Mucosa of gallbladder (tissue), 1 donor: ENCODE measurements at places on chromosomes 3 and 15.

GRCh38 chr3:157611536-157612076 is 108.4 kb upstream of the VEPH1 start:
- no peak for DNase-seq

GRCh38 chr3:98551236-98551635 is 19.5 kb downstream of the GPR15 start:
- DNase-seq = no peak

DNA sequence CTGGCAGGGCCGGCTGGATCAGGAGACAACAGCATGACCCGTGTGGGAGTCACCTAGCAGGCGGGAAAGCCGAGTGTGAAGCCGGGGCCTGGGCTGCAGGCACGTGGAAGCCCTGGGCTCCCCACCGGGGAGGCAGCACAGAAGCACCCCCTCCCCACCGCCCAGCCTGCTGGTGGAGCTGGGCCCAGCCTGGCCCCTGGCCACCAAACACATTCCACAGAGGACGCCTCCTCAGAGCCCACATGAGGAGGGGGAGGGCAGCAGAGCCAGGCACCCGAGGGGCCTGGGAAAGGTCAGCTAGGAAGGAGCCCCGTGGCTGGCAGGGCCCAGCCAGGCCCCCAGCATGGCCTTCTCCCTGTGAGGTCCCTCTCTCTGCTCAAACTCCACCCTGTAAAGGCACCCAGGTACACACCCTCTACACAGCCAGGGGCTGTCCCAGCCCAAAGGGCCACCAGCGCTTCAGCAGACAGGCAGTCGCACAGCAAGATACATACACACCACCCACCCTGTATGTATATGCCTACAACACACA is 4.5 kb downstream of the PLXNB1 start:
- DNase-seq = no peak

- DNase-seq = no peak
Measured at GRCh38 chr3:150898046-150898754, 7.0 kb downstream of the MINDY4B start.

DNA sequence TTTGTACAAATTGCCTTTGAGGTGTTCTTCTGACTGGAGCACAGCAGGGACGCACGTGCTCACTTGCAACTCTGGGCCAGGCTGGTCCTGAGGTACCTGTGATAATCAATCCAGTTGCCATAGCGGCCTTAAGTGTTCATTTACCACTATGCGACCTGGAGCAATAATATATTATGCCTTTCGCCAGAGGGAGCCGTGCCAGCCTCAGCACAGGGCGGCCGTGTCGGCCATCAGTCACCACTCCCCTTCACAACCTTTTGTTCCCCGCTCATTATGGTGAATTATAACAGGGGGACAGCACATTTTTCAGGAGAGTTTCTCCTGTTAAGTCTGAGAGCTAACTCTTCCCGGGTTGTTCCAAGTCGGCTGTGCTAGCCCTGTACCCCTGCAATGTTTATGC is 289.7 kb downstream of the RORA start:
- no peak for DNase-seq

- DNase-seq = no peak
Measured at GRCh38 chr15:63495343-63495742, 9.1 kb upstream of the USP3 start.

- no peak for DNase-seq
Measured at GRCh38 chr3:11230125-11230524, 42.1 kb upstream of the ATG7 start.

GRCh38 chr15:78880242-78880533 is 7.5 kb downstream of the MORF4L1 start:
- DNase-seq = no peak

GRCh38 chr15:89907289-89907688 is 5.5 kb downstream of the ARPIN start:
- no peak for DNase-seq

GRCh38 chr3:82103241-82103640 is 341.8 kb upstream of the GBE1 start:
- DNase-seq = no peak

DNA sequence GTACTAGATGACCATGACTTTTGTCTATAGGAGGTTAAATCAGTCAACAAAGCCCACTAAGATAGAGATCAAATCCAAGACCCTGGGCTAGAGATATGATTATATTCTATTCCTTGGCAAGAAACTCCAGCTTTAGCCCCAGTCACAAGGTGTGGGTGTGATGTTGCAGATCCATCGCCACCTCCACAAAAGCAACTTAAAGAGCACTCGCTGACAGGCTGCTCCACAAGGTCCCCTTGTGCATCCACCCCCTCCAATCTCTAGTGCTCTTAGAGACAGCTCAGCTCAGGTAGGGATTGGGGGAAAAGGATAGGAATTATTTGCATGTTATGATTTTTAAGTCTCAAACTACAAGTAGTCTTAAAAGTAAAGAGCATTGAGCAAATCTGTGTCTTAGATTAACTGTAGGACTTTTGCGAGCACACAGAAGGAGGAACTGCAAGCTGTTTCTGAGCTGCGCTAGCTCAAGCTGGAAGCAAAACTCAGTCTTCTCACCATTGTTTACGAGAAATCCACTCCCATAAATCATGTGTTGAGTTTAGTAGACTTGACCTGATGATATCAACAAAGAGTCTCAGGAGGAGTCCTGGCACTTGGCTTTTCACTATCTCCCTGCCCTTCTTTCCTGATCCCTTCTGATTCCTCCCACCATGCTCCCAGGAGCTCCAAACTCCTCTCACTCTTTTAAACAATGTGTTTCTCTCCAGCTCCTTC is 177.6 kb downstream of the STAC start:
- no peak for DNase-seq

GRCh38 chr3:79467721-79468120 is 300.1 kb downstream of the ROBO1 start:
- DNase-seq = no peak

DNA sequence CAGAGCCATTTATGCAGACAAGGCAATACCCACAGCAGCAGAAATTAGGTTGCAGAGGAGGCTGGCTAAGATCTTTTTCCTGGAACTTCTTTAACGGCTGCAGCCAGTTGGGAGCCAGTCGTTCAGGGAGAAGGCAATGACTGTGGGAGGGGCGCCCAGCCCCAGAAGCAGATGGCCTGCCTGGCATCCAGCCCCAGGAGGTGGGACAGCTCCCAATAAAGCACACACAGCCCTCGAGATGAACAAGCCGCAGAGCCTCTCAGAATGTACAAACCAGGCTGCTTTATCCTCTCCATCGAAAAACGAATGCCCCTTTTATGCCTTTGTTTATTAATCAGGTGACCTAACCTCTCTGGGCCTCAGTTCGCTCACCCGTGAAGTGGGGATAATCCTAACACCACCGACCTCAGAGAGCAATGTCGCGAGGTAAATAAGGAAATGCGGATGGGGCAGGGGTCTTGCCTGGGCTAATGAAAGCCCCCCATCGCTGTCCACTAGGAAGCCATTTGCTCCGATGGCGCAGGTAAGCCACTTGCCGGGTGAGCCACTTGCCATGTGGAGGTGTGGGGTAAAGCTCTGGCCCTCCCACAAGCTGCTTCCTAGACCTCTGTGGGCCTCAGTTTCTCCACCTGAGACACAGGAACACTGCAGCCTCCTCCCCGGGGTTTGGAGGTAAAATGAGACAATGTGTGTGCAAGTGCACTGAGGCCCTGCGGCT is 35.8 kb downstream of the MGLL start:
- DNase-seq = peak; percentile 88

GRCh38 chr3:4681301-4681700 is 188.2 kb downstream of the ITPR1 start:
- no peak for DNase-seq

- DNase-seq = no peak
Measured at GRCh38 chr3:12705981-12706380, 42.1 kb upstream of the RAF1 start.

GRCh38 chr3:180184816-180185215 is 148.1 kb upstream of the PEX5L start:
- DNase-seq = no peak

GRCh38 chr3:124565013-124565412 is 165.2 kb upstream of the UMPS start:
- peak; percentile 84 for DNase-seq

DNA sequence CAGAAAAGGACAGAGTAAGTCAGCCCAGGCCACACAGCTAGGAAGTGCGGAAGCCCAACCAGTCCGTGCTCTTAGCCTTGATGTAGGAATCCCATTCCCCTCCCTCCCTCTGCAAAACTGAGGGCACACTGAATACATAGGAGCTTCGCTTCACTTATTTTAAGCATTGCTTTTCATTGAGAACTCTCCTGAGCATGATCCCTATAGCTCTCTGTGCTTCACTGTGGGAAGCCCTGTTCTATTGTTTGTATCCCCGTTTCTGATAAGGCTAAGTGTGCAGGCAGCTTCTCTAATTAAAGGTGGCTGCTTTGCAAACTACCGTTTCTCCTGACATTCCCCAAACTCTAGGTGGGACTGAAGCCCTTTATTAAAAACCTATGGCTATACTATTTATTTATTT is 29.9 kb downstream of the IL5RA start:
- no peak for DNase-seq

DNA sequence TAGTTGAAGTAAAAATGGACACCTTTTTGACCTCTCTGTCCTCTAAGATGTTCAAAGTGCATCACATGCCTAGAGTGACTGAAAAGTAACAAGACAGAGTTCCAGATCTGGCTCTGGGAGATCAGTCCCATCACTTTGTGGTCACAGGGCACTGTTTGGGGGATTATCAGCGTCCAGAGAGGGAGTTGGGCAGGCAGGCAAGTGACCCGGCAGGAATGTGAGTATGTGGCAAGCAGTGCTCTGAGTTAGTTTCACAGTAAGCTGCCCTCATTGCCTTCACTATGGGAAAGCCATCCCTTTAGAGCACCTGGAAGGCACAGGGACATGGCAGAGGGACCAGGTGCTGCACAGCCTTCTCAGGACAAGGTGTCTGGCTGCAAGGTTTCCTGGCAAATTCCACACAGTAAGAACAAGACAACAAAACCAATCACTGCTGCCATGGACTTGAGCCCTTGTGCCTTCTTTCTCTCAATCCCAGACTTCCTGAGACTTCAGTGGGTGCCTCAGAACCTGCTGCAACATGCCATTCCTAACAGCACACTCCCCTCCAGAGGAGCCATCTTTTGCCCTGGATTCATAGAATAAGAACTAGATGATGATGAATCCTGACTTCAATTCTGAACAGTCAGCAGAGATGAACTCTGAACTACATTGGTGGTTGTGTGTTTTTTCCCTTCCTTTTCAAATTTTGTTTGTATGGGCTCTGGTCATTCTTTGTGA is 55.2 kb downstream of the TIPARP start:
- no peak for DNase-seq

GRCh38 chr3:1272546-1273265 is 179.9 kb downstream of the CNTN6 start:
- DNase-seq = no peak

- DNase-seq = no peak
Measured at GRCh38 chr3:57281715-57282114, 10.8 kb downstream of the ASB14 start.

GRCh38 chr3:25428789-25429335 is 799 bp downstream of the RARB start:
- no peak for DNase-seq
